Mesenchymal stem cell (in vitro differentiated cells and primary cell): ENCODE measurements at places on chromosomes 7 and 10.

DNA sequence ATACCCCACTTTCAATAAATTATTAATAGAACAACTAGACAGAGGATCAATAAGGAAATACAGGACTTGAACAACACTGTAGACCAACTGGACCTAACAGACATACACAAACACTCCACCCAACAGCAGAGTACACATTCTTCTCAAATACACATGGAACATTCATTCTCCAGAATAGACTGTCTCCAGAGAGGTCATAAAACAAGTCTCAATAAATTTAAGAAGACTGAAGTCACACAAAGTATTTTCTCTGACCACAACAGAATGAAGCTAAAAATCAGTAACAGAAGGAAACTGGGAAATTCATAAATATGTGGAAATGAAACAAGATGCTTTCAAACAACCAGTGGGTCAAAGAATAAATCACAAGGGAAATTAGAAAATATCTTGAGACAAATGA, 119.8 kb downstream of the SMURF1 start:
- DNase-seq = peak; percentile 14

DNA sequence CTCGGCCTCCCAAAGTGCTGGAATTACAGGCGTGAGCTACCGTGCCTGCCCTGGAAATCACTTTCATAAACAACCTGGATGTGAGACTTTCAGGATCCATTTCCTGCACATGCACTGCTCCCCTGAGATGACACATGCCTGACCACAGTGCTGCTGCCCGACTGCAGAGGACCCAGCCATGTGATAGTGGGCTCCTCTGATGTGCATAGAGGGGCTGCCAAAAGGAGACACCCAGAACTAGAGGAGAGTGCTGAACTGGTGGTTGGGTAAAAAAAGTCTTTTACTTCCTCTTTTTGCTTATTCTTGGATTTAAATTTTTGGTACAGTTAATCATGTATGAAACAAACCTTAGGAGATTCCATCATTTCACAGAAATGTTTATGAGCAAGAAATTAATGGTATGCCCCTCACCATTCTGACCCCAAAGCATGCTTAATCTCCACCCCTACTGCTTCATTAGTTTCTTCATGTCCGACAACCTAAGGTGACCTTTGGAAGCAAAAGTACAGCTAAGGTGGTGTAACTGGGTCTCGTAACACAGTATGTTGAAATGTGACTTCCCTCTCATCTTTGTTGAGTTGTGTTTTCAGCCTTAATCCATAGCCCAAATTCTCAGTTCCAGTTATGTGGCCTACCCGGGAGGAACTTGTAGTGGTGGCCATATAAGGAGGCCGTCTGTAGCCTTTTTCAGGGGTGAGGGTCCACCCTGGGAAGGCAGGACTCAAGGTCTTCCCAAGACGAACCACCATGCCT, 111.1 kb downstream of the RNF216 start:
- peak; percentile 45 for DNase-seq

DNA sequence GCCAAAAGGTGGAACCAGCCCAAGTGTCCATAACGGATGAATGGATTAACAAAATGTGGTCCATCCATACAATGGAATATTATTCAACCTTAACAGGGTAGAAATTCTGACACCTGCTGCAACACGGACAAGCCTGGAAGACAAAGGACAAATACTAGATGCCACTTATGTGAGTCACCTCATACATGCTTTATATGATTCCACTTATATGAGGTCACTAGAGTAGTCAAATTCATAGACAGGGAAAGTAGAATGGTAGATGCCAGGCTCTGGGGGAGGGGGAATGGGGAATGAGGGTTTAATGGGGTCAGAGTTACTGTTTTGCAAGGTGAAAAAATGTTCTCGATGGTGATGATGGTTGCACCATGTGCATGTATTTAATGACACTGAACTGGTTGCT, 34.0 kb upstream of the CYTH3 start:
- DNase-seq = peak; percentile 43

GRCh38 chr7:101875283-101875846, 57.9 kb downstream of the CUX1 start:
- no peak for DNase-seq

DNA sequence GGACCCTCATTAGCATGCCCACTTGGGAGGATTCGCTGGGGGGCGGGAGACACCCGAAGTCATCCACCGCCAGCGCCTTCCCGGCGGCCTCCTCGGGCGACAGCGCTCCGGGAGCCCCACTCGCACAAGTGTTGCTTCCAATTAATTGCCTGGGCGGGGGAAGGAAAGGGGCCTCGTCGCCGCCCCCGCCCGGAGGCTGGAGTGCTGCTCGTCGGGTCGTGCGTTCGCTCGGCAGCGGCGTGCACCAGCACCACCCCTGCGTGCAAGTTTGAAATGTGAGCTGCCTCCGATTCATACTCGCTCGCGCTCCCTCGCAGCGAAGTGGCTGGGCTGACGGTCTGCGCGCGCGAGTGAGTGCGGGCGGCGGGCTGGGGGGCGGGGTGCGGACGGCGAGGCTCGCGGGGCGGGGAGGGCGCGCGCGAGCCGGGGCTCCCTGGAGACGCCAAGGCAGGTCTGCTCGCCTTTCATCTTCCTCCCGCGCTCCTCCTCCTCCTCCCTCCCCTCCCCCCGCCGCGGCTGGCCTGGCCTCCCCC, 104.6 kb upstream of the PPIF start:
- peak; percentile 90 for DNase-seq

DNA sequence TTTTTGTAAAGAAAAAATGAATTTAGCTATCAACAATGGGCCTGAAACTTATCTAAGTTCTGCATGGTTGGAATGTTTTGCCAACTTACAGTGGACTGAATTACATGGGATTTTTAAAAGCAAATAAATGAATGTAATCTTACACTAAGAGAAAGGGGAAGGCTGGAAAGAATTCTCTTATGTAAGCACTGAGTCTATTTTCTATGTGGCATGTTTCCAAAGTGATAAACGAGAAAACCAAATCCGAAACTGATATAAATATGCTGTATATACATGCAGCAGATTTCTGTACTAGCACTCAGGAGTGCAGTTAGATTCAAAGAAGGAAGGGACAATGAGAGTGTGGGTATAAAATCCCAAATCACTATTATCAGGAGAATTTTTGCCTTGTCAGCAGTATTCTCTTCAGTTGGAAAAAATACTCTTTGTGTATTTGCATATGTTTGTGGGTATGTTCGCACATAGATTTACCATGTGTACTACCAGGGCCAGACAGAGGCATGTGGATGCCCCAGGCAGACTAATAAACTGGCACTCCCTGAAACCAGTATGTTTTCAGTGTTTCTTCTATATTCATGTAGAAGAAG, 334.3 kb upstream of the SEMA3D start:
- DNase-seq = no peak

DNA sequence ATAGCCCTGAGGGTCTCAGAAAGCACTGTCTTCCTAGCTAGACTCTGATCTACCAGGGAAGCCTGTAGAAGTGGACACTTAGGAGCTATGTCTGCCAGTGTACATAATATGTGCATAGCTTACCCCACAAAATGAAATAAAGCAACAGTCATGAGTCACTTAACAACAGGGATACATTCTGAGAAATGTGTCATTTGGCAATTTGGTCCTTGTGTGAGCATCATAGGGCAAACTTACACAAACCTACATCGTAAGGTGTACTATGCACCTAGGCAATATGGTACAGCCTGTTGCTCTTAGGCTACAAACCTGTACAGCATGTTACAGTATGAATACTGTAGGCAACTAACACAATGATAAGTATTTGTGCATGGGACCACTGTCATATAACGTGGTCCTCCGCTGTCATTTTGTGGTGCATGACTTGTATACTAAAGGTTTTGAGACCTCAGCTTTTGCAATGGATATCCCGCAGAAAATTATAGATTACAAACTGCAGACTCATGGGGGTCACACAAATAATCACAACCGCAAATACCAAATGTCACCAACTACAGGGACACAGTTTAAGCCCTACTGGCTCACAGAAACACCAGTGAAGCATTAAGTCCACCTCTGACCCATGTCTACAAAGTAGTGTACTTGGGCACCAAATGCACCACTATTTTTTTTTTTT, 1.7 kb downstream of the URGCP start:
- peak; percentile 47 for DNase-seq

- DNase-seq = no peak
These were observed 126.3 kb downstream of the COL26A1 start for GRCh38 chr7:101488826-101489572.

GRCh38 chr7:94633014-94633341, 23.0 kb downstream of the SGCE start:
- no peak for DNase-seq

DNA sequence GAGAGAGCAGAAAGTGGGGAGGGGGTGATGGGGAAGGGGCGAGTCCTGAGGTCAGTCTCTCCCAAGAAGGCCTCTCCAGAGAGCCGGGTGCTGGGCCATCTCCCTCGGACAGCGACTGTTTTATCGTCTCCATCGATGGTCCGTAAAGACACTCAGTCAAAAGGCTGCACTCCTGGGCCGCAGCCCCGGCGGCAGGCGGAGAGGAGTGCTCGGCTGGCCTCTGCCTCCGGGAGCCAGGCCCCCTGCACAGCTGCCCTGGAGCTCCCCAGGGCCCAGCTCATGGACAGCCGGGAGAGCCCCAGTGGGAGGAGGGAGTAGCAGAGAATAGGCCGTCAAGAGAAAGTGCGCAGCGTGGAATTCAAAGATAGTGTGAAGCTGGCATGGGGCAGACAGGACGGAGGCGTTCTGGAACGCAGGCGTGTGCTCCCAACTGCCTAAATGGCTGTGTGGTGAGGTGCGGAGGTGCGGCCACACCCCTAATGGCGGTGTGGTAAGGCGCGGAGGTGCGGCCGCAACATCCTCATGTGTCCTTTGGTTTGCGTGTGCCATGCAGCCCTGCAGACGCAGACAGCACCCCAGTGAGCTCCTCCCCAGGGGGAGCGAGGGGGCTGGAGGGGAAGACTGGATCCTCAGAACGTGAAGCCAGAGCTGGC, 477.5 kb upstream of the FOXK1 start:
- no peak for DNase-seq

DNA sequence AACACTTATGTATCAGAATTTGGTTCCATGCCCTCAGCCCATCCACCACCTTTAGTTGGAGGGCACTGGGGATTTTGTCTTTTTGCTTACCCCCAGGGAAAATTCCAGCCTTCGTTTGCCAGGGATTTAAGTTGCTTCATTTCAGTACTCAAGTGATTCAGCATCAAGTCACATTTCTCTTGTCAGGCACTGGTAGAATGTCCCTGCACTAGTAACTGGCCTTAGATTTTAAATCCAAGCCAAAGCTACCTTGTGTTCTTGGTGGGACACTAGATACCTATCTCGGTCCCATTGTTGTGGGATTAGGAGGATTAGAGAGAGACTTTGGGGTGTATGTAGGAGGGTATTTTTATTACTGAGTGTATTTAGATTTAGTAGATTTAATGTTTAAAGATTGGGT, 613.1 kb downstream of the SUGCT start:
- no peak for DNase-seq

- no peak for DNase-seq
These were observed 7.3 kb downstream of the FLNC start for GRCh38 chr7:128837521-128837921.

DNA sequence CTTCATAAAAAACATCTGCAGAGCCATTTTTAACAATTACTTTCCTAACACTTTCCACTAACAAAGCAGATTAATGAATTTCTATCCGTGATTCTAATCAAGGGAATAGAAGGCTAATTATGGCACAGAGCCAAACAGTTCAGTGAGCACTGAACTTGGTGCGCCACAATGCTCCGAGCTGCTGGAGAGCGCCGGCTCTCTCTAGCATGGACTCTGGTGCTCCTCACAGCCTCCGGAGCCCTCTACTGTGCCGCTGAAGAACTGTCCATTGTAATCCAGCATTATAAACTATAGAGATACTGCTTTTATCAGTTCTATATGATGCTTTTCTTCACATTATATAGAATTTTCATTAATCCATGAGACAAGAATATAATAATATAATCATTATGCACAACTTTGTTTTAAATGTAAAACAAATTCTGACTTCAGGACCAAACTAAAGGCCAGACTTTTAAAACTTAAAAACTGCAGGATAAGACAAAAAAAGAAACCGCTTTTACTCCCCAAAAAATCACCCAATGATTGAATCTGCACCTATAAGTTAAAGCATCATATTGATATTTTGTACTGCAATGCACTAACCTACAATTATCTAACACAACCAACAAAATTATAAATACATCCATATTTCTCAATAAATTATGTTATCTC, 123.6 kb downstream of the RNF32 start:
- peak; percentile 81 for DNase-seq

DNA sequence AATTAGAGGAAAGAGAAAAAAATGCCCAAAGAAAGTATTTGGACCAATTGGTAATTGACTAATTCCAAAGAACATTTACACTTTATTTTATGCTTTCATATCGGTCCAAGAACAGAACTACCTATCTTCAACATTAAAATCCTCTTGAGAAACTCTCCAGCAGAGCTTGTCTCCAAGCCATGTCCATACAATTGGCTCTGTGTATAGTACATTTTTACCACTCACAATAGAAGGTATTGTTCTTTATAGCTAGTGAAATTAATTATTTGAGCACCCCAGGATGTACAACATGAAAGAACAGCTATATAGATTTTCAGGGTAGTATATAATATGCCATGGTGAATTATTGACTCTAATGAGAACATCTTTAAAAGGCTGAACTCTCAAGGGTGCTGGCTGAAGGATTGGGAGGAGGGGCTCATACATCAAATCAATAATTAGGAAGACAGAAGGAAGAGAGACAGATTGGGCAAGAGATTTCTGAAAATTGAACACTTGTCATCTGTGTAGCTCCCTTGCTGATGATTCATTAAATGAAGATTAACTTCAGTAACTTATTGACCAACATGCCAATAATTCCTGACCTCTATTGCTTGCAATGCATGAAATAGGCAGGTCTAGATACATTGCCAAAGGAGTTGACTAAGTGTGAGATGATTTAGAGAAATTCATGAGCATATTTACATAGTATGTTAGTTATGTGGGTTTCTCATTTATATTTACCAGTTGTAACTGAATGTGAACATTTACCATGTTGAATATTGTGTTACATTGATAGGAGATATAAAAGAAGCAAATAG, 249.7 kb downstream of the MTERF1 start:
- no peak for DNase-seq

- no peak for DNase-seq
These were observed at the start of gene CRYGN for GRCh38 chr7:151439855-151440798. Gene CRYGN, minus strand, starts transcription at chr7:151440141. Its CDS starts 224 bp downstream, at chr7:151439917.

DNA sequence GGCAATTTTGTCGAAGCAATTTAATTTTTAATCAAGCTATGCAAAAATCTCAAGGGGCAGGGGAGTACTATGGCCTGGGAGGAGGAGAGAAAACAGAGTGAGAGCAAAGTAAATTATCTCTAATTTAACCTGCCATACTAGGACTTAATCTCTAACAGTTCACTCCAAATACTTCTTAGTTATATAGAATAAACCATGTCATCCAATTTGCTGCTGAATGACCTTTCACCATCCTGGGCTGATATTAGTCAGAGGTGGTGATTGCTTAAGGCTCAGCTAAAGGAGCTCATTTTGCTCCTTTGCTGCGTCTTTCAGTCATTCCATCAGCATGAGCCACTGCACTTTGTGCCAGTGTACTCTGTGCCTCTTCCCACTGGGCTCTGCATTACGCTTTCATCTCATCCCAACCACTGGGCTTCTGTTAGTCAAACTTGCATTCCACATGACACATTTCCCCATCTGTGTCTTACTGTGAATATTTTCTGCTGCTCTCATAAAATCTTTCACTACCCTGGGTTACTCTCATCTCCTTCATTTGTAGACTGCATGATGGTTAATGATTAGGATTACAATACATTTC, 84.3 kb downstream of the CD36 start:
- DNase-seq = peak; percentile 98
